ENCODE measurements at places on chromosomes 5 and 9.

DNA sequence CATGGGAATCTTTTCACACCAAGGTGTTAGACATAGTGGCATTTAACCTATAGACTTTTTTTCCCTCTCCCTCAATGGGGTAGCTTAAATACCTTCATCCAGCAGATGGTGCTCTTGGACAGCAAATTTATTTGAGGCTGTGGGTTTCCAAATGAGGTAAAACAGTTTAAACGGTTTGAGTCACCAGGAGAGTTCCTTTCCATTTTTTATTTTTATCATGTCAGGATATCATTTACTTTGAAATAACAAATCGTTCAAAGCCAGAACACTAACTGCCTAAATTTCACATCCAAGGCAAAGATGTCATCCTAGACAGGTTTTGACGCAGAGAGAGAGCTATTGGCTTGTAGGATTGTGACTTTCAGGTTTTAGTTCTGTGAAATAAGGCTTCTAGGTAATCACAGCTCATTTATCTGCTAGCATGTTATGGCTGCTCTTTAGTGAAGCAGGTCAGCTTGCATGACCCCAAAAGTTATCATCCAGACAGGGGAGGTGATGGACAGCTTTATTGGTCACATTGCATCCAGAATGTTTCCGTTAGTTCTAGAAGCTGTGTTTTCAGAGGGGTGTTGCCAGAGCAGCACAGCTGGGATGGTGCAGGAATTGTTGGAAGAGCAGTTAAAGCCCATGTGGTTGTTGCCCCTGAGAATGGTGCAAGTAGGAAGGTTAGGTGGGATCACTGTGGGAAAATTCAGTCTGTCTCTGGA is 69.8 kb downstream of the KDM4C start:
- DNase-seq = peak; percentile 73

DNA sequence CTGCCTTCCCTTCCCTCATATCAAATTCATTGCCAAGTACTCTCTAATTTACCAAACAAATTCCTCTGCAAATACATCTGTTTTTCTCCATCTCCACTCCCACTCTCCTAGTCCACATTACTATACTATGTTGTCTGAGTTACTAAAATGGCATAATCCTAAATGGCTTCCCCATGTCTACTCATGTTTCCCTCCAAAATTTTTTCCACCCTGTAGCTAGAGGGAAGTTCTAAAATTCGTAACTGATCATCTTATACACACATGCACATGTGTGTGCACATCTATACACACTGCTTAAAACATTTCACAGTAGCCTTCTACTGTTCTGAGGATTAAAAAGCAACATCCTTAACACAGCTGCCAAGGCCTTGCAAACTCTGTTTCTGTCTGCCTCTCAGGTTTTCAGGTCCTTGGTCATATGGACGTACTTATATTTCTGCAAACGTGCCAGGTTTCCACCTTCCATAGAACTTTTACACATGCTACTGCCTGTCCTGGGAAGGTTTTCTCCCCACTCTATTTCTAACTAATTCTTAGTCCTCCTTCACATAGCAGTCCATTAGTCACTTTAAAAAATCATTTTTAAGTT is 140.6 kb downstream of the LURAP1L start:
- no peak for DNase-seq

DNA sequence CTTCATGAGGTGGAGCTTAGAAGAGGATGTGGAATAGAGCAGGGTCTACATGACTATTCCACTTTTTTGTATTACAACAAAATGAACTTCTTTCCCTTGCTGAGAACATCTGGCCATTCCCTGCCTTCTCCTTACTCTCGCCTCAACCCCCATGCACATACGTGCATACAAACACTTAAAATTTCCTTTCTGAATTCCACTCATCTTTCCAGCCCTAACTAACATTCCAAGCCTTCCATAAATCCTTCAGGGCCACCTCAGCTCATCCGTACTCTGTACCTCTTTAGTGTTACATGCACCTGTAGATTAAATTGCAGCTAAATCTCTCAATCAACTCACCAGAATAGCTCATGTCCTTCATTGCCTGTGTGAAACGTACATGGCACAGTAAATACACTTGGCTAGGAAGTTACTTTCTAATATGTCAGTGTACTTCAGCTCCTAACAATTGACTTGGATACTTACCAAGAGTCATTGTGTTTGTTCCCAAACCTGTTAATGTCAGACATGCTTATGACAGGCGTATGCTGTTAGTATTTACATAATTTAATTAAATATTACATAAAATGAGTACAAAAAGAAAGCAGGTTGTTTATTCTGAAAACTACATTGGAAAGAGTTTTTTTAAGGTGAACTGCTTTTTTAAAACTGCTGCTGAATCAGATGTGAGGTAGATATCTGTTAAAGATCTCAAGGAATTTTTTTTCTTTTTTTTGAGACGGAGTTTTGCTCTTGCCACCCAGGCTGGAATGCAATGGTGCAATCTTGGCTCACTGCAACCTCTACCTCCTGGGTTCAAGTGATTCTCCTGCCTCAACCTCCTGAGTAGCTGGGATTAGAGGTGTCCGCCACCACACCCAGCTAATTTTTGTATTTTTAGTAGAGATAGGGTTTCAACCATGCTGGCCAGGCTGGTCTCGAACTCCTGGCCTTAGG is 55.7 kb downstream of the GLIS3 start:
- DNase-seq = no peak

DNA sequence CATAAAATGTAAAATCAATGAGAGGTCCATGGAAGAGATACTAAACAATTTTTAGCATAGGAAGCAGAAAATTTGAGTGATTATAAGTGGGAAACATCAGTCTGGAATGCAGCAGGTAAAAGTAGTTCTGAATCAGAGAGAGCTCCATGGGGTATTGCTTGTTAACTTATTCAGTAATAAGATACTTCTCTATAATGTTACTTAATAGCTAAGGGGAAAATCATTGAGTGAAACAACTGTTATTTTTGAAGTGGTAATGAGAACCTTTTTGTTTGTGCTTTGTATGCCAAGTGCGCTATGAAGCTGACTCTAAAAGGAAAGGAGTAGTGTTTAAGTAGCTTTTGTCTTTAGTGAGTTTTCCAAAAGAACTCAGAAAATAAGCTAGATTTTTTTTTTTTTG is 95.2 kb downstream of the ERBIN start:
- peak; percentile 34 for DNase-seq

DNA sequence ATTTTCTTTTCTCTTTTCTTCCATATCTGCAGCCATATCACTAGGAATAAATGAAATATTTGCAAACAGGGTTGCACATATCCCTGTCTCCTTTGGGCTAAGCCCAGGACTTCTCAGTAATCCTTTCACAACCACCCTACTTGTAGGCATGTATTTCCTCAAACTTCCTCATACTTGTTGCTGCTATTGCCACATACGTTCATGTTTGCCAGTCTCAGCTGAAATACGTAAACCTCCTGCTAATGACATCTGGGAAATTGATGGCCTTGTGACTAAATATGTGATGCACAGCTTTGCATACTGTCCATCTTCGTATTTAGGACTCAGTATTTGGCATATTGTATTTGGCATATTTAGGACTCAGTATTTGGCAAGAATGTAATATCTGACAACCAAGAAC is 224.6 kb downstream of the PLK2 start:
- DNase-seq = no peak

- DNase-seq = no peak
Measured at GRCh38 chr9:131310833-131311554, 21.5 kb downstream of the PLPP7 start.

GRCh38 chr5:92962752-92963151 is 618.3 kb downstream of the NR2F1-AS1 start:
- peak; percentile 83 for DNase-seq

DNA sequence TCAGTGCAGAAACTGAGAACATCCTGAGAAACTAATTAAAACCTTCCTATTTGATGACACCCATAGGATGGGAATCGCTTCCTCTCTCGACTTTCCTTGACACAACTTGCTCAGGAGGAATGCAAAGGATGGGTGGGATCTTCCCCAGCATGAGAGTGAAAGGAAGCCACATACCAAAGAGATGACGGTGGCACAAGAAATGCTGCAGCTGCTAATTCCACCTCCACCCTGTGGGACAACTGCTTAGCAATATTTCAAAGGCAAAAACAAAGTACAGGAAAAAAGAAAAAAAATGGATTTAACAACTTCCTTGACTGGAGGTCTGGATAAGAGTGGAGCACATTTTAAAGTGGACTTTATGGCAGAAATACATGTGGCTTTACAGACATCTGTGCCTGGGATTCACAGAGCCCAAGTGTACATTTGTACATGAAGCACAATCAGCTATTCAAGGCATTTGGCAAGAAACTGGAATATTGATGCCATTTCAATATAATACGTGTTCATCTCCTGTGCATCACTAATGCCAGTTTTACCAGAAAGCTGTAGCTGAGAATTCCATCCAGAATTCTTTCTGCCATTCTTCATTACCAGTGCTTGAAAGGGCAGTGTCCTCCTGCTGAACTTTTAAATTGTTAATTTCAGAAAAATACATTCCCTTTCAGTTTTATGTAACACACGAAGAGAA is 359.2 kb upstream of the ACTBL2 start:
- no peak for DNase-seq

- no peak for DNase-seq
Measured at GRCh38 chr9:97660847-97661246, 27.2 kb downstream of the NCBP1 start.

- peak; percentile 2 for DNase-seq
Measured at GRCh38 chr5:64166201-64166959, 737 bp downstream of the RNF180 start.

DNA sequence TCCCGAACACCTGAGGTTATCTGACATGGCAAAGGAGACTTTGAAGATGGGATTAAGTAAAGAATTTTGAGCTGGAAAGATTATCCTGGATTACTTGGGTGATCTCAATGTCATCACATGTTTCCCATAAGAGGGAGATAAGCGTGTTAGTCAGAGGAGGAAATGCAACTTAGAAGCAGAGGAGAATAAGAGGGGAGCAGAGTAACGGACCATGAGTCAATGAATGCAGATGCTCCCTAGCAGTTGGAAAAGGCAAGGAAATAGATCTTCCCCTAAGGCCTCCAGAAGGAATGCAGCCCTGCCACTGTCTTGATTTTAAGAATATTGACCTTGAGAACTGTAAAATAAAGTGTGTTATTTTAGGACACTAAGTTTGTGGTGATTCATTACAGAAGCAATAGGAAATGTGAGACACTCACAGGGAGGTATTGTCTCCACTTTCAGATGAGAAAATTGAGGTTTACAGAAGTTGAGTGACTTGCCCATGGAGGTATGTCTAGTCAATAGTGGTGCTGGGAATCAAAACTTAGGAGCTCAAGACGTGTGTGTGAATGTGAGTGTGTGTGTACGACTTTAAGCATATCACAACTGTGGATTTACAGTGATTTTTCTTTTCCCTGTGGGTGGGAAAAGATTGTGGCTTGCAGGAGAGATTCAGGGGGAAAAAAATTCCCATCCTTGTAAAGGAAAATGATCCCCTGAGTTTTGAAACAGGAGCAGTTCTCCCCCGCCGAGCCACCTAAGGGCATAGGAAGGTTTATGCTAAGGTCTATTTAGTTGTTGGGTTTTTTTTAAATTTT is 125.3 kb downstream of the TRIM32 start:
- DNase-seq = no peak

DNA sequence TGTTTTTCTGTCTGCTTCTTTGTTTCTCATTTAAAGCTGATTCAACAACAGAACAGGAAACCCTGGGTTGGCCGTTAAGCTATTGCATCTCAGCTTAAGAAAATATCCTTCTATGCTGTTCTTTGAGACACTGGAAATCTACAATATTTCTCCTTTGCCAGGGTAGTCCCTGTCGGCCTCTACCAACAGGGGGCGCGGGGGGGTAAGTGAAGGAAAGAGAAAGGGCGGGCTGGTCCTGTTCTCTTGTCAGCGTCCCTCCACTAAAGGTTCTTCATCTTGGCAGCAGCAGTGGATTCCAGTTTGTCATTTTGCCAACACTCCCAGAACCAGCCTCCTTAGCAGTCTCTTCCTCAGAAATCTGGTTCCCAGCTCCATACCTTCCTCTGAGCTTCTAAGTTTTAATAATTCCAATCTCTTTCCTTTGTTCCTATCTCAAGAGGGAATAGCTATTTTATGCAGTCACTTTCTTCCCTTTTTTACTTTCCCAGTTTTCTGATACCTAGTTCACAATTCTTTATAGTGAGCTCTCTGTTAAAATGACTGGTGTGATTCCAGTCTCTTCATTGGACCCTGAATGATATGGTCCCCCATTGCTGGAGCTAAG is 222.3 kb downstream of the GLIS3 start:
- no peak for DNase-seq

DNA sequence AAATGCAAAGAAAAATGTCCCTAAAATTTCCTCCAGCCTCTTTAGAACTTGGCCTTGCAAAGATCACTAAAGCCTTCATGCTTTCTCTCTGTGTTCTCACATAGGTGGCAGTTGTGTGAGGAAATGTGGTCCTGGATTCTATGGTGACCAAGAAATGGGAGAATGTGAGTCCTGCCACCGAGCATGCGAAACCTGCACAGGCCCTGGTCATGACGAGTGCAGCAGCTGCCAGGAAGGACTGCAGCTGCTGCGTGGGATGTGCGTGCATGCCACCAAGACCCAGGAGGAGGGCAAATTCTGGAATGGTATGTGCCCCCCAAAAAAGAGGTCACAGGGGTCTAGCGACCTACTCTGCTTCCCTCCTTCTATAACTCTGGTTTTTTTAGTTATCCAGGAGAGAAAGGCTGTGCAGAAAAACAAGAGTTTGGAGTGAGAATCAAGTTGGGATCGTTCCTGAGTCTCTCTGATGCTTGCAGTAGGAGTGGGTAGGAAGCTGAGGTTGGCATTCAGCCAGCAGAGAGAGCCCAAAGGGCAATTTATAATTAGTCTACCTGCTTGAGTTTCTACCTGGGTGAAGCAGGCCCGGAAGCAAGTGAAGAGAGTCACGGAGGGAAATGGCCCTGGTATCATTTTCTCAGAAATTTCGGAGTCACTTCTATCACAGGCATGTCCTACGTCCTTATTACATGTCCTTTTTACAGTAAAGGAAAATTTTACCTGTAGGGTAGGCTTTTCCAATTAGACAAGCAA is 97.5 kb downstream of the RFK start:
- peak; percentile 13 for DNase-seq

- no peak for DNase-seq
Measured at GRCh38 chr5:172775326-172776234, 4.6 kb upstream of the DUSP1 start.

DNA sequence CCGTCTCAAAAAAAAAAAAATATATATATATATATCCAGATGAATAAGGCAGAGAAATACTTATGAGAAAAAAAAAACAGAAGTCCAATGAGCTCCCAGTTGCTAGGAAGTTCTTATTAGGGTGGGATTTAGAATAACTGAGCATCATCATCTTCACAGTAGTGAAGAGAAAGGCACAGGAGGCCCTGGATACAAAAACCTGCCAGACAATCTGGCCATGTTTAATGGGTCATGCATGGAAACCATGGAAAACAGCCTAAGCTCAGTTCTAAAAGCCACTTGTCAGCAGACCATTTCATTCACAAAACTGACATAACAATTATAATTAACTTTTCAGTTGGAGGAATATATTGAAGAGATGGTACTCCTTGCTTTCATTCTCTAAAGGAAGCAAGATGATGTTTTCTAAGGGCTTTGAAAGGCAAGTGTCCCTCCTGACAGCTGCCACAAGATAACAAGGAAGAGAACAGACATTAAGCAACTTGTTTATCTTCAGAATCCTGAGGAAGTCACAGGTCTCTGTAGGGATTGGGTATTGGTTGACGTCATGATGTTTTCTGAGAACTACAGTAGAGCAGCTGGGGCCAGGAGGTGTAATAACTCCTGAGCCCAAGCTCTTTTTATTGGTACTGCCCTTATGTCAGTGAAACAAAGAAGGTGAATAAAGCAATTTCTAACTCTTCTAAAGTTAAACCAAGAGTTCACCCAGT is 463.1 kb downstream of the DMAC1 start:
- peak; percentile 99 for DNase-seq

Data from DMS79 treated with DMSO at 0.1 percent for 48 hours (cell line).